CD4-positive, alpha-beta memory T cell (primary cell): ENCODE measurements at places on chromosomes 13 and 19. TPM values are rescaled to one million over a fixed set of nuclear protein-coding genes. Genes with fewer than 3 reads are reported as not detected.

CBARP gene
- total RNA-seq: not detected

DNA sequence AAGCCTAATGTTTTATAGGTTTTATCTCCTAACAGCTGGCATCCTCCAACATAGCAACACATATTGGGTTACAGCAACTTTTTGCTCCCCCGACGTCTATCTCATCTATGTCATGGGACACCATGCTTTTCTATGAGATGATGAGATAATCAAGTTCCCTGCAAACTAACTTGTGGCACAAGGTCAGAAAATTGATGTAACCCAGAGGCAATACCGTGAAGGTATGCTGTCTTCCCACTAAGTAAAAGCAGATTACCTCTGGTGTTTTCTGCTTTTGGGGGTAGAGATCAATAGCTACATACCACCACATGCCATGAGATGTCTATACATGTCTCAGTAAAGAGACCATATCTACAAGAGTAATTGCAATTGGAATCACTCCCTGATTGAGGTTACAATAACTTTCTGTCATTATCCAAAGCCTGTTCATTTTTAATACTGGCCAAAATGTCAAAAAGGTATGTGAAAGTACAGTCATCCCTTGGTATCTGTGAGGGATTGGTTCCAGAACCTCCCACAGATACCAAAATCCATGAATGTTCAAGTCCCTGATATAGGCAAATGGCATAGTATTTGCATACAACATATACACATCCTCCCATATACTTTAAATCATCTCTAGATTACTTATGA is 131.3 kb downstream of the CYSLTR2 start:
- DNase-seq: no peak
- no peak overlapping the region for H3K27ac ChIP-seq
- no peaks in the 10 kb centered on the region for H3K36me3 ChIP-seq
- no peaks in the 10 kb centered on the region for H3K27me3 ChIP-seq
- H3K4me3 ChIP-seq: no peak overlapping the region

- H3K27ac ChIP-seq: no peak overlapping the region
- no peaks in the 10 kb centered on the region for H3K36me3 ChIP-seq
- H3K4me1 ChIP-seq: no peaks in the 10 kb centered on the region
- no peak overlapping the region for H3K4me3 ChIP-seq
- no peaks in the 10 kb centered on the region for H3K27me3 ChIP-seq
These were observed 67.8 kb upstream of the SERTM1 start for GRCh38 chr13:36606060-36606459.

GRCh38 chr19:6100284-6100915 is 9.9 kb downstream of the RFX2 start:
- H3K4me1 ChIP-seq: peaks cover 3% of the 10 kb centered on the region
- no peak overlapping the region for H3K4me3 ChIP-seq
- H3K27me3 ChIP-seq: no peaks in the 10 kb centered on the region
- H3K36me3 ChIP-seq: no peaks in the 10 kb centered on the region
- peak; percentile 23 for DNase-seq
- no peak overlapping the region for H3K27ac ChIP-seq
